Fibroblast of skin of right quadriceps (primary cell): ENCODE measurements at places on chromosomes 1 and 21.
A peak's percentile ranks its signal among the peaks of the same experiment; 100 is the strongest.

GRCh38 chr21:43645136-43645891, 14.0 kb downstream of the HSF2BP start:
- peak; percentile 85 for DNase-seq

GRCh38 chr21:46404306-46404705, 54.4 kb upstream of the DIP2A start:
- no peak for DNase-seq

- DNase-seq: no peak
Measured at GRCh38 chr1:28132171-28133167, 44.0 kb downstream of the PTAFR start.

GRCh38 chr1:190615818-190616217, 138.2 kb upstream of the BRINP3 start:
- no peak for DNase-seq

GRCh38 chr1:55334797-55335196, 119.6 kb upstream of the USP24 start:
- DNase-seq: no peak

DNA sequence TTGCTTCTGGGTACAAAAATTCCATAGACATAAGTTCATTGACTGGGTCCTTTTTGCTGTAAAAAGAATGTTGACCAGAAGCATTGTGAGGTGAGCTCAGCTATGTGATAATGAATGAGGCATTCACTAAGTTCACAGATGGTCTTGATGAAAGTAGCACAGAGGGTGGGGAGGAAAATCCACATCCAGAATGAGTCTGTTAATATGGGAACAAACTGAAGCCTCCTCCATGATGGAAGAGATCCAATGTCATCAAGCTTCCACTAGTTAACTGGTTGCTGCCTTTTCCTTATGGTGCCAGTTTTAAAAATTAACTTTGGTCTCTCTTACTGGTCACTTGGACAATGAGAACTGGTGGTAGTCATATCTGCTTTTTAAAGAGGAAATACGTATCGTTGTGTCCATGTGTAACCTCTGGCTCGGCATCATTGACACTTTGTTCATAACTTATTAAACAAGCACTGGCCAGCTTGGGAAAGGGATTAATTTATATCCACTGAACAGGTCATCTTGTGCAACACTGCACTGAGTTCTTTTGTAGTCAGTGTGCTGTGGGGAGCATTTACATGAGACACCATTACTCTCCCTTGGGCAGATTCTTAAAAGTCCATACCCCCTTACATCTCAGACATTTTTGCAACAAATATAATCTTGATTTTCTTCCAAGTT, 88.6 kb downstream of the ADAMTS1 start:
- DNase-seq: peak; percentile 75

- peak; percentile 35 for DNase-seq
Measured at GRCh38 chr1:153697191-153698019, 18.9 kb downstream of the NPR1 start.

GRCh38 chr1:110454328-110454727, 3.4 kb downstream of the PROK1 start:
- DNase-seq: no peak
